Testis (tissue), 5 donors: ENCODE measurements at places on chromosomes 12 and 14.

DNA sequence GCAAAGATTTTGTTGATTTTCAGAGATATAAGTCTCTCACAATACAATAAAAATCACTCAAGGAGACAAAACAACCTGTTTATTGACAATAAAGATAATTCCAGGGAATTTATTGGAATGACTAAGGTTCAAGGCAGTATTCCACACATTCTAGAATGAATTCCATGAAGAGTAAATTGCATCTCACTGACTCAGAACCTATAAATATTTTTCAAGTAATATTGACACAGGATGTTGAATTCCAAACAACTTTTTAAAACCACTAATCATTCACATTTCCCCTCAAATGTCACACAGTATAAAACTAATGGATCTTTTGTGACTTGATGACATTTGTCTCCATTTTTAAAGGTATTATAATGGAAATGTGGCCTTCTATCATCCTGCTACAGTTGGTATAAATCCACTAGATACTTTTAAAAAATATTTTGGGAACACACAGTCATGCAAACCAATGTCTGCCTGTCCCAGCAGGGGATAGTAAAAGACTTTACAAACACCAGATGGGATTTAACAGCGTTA, 42.1 kb upstream of the LGR5 start:
- DNase-seq, result no peak

GRCh38 chr12:113261847-113262470, 40.7 kb downstream of the TPCN1 start:
- no peak for DNase-seq

- no peak for DNase-seq
Observed at GRCh38 chr12:48121522-48121921, 2.4 kb downstream of the PFKM start.

DNA sequence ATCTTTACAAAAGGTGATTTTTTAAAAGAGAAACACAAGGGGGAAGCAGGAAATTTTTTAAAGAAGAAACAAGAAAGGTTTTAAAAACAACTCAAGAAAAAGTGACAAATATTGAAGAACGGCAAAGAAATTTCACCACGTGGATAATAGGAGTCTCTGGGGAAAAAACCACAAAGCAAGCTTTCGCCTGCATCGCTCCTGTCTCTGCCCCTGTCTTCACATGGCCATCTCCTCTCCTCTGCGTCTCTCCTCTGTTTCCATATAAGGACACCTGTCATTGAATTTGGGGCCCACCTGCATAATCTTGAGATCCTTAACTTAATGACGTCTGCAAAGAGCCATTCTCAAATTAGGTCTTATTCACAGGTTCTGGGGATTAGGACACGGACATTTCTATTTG, 175.8 kb downstream of the ETV6 start:
- no peak for DNase-seq

DNA sequence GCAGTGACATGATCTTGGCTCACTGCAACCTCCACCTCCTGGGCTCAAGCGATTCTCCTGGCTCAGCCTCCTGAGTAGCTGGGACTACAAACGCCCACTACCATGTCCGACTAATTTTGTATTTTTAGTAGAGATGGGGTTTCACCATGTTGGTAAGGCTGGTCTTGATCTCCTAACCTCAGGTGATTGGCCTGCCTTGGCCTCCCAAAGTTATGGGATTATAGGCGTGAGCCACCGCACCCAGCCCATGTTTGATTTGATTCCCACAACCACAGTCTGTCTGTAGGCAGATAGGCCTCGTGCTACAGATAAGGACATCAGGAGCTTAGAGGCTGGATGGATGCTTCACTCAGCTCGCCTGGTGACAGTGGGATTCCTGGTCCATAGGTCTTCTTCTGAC, 23.0 kb downstream of the EML1 start:
- no peak for DNase-seq

DNA sequence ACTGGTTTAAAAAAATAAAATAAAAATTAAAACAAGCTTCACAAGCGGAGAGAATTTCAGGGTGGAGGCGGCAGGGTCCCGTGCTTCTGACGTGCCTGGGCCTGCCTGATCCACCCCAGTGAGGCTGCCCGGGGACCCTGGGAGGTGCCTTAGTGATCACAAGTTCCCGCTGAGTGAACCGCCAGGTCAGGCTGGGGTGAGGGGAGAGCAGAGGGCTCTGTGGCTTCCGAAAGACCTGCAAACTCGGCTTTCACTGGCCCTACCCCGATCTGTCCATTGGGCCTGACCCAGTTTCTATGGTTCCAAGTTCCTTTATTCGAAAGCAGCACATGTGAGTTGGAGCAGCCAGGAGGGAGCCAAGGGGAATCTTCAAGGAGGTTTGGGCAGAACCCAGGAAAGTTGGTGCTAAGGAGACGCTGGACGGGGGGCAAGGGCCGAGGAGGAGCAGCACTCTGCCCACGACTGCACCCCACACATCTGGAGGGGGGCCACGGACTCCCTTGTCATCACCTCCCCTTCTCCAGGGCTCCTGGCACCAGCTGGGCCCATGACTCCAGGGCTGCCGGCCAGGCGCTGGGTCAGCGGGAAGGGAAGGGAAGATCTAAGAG, 12.9 kb downstream of the MMP14 start:
- peak; percentile 79 for DNase-seq

DNA sequence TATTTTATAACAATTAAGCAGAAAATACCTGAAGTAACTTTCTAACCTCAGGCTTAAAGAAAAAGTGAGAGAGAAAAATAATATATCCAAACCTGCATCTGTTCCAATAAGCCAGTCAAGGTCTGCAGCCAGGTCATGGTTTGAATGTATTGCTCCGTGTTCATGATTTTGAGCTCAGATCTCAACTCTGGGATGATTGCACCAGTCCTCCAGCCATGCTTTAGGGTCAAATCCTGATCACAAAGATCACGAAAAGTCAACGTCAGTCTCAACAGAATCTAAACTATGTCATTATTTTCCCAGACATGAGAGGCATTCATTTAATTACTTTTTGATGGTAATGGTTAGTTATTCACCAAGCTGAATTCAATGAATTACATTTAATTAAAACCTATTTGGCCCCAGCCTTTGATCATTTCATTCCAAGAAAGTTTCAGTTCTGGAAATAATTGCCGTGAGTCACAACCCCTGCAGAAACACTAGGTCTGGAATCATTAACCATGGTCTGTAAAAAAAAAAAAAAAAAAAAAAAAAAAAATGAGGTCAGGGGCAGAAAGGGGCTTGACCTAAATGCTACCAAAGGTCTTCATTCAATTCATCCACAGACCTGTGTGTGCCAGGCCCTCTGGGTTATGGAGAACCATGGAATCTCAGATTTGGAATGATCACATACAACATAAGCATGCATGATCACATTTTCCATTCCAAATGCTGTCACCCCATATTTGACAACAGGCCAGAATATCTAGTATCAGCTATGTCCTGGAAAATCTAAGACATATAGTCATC, 55.6 kb downstream of the NT5DC3 start:
- DNase-seq, result no peak

GRCh38 chr12:89059721-89060541, 292.4 kb downstream of the DUSP6 start:
- DNase-seq, result no peak

- no peak for DNase-seq
Observed at GRCh38 chr12:15801770-15802744, 12.9 kb upstream of the EPS8 start.
